ENCODE measurements at places on chromosomes 7 and 10.

GRCh38 chr10:113202011-113202410 is 252.0 kb downstream of the TCF7L2 start:
- no peak for DNase-seq

DNA sequence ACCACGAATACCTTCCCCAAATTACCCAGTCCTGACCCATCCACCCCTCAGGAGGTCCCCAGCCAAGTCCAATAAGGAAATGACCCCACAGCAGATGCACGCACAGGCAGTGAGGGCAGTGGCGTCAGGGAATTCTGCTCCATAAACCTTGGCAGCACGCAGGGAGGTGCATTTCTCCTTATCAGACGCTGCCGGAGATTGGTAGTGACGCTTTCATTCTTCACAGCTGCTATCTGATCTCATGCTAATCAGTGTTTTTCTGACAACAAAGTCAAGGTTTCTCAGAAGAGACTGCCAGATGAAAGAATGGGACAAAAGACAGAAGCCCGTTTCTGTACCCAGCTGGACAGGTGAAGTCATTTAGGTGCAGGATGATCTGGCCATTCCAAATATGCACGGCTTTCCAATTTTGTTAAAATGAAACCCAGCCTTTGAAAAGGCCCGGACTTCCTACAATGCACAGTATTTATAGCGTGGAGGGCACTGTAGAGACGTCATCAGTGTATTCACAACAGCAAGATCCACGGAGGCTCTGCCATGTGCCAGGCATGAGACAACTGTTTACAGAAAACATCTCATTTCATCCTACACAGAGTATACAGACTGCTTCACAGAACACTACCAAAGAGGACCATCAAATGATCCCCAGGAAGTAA is 35.3 kb downstream of the DIP2C start:
- no peak for DNase-seq

- DNase-seq = no peak
These were observed 222.9 kb upstream of the SH2B2 start for GRCh38 chr7:102063690-102064180.

- no peak for DNase-seq
These were observed 220.3 kb downstream of the ARL4A start for GRCh38 chr7:12907774-12908173.

GRCh38 chr10:4748491-4749270 is 77.3 kb upstream of the AKR1E2 start:
- DNase-seq = no peak

Measured in activated CD4-positive, alpha-beta T cell treated with anti-CD3 and anti-CD28 coated beads, Interleukin-2, Interleukin-6, amounts not matched to agents 100 ng/mL and 50 ng/mL, durations not matched to agents 16 hours and 8 hours (primary cell).